NCI-H1436 treated with DMSO at 0.1 percent for 48 hours (cell line): ENCODE measurements at places on chromosomes 12 and 14.

DNA sequence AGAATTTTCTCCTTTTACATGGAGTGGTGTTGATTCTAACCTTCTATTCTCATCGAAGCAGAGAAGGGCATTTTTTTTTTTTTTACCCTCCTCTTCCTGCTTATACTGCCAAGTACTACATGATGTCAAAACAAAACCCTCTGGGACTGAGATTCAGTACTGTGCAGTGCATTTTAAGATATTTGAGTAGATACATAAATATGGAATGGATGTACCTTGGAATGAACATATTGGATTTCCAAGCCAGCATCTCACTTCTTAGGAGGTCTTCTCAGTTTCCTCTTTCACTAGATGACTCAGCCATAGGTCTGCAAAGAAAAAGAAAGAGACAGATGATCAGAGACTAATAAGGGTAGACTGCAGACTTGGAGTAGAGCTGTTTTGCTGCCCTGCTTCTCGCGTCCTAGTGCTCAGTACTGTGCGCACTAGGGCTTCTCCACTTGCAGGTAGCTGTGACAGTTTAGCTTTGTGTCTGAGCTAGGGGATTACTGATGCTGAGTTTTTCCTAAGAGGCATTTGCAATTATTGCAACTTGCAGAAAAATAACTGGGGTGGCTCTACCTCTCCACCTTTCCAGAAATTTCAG is 20.4 kb downstream of the TPH2 start:
- DNase-seq, result no peak

DNA sequence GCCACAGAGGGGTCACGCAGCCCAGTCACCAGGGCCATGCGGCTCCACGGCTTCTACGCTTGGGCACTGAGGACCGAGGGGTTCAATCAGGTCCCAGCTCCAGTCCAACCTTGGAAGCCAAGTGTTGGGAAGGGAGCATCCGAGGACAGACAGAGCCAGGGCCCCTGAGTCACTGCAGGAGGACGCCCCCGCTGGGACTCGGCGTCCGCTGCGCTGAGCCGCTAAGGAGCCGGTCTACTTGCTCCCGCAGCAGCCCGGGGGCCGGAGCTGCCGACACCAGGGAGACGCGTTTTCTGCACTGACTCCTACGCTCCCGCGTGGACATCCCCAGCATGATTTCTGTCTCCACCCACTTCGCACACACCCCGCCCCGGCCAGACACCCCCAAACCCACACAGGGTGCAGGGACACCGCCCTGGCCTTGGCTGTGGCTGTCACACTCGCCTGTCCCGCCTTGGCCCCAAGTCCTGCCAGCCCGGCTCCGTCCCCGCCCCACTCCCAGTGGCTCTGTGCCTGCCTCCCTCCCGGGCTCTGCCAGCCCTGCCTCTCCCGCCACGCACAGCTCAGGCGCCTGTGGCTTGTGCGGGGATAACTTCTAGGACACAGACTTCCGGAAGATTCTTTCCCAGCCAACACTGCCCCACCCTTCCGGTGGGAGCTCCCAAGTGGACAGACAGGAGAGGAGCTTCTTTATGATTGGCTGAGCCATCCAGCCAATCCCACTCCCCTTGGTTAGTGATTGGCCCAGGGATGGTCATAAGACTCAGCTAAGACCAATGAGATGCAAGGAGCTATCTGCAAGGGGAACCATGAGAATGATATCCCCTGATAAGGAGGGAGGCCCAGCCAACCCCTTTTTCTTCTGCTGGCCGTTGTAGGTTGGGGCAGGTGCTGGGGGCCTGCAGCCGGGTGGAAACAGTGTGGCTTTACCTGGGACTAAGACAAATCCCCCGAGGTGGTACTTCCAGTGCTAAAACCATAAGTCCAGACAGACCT is 118.9 kb upstream of the SFSWAP start:
- no peak for DNase-seq

DNA sequence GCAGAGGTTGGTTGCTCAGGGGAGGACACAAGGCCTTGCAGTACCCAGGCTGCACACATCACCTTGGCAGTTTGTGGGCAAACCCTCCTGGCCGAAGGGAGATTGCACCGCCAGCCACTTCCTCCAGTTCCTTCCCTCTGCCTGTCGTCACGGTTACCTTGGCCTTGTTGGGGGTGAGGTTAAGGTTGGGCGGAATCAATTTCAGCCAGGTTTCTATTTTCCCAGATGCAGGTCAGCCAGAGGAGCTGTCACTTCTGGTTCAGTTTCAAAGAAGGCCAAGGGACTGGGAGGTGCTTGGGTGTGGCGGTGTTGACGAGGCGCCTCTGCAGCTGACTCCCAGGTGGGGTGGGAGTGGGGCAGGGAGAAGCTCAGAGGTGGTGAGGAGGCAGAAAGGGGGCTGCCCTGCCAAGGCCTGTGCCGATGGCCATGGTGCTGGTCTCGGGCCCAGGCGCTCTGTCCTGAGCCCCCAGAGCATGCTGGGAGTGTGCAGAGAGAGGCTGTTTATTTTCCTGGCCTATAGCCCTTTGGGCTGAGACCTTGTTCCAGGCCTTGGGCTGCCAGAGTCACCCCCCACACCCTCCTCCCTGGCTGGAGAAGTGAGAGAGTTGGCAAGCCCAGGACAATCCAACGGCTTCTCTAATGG is 31.4 kb downstream of the JDP2 start:
- no peak for DNase-seq

GRCh38 chr14:92753250-92753649 is 4.8 kb upstream of the LGMN start:
- no peak for DNase-seq

DNA sequence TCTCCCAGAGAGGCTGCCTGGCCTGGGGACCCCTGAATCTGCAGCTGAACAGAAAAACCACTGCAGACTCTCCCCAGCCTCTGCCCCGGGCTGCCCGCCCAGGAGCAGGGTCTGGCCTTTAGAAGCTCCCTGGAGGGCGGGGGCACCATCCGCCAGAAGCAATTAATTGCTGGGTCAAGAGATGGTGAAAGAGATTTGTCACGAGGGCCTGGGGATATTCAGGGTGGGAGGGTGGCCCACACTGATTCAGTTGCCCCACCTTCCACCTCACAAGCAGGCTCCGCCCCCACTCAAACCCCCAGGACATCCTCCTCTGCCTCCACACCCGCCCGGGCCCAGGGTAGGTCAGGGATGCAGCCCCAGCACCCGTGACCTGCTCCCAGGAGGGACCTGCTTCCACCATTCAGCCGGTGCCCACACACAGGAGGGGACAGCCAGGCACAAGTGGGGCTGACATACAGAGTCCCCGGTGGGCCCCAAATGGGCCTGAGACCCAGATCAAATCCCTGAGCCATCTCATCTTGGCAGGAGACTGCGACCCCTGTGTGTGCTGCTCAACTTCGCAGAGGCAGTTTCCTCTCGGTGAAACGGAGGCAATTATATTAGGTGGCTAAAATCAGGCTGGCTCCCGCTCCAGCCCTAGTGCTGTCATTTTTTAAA is 23.0 kb downstream of the NCOR2 start:
- DNase-seq, result no peak

DNA sequence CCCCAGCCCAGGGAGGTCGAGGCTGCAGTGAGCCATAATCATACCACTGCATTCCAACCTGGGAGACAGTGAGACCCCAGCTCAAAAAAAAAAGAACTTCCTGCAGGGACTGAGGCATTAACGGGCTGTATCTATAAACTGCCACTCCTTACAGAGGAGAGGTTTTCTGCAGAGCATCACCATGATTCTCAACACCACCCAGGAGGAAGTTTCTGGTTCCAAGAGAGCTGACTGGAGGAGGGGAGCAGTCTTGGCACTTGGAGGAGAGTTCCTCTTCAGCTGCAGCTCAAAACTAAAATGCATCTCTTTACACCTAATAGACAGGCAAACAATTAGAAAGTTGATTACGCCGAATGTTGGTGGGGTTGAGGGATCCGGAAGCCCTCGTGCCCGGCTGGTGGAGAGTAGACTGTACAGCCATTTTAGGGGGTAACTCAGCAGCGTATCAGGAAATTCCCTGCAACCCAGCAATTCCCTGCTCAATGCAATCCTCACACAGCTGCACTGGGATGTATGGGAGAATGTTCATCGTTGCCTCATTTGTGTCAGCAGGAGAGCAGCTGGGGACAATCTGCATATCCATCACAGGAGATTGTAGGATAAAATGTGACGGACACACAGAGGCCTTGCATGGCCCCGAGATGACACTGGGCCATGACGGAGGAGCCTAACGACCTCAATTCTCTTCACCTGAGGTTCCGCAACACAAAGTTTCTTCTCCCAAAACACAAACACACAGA is 36.6 kb downstream of the ACTN1 start:
- no peak for DNase-seq

DNA sequence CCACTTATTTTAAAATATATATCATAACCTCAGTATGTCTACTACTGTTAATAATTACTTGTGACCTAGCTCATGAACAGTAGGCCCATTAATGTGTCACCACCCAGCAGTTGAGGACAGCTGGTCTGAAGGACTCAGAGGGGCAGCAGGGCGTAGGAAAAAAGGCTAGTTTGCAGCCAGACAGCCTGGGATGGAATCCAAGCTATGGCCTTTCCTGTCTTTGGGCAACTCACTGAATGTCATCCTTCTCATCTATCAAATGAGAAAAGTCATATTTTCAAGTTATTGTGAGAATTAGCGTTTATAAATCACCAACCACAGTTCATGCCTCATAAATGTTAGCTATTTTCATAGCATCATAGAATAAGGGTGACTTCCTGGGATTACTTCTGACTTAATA is 12.3 kb downstream of the DENND5B start:
- DNase-seq, result no peak
